Breast epithelium (tissue), 4 donors: ENCODE measurements at places on chromosomes 3 and 15. TPM values are rescaled to one million over a fixed set of nuclear protein-coding genes. Genes with fewer than 3 reads are reported as not detected.

DNA sequence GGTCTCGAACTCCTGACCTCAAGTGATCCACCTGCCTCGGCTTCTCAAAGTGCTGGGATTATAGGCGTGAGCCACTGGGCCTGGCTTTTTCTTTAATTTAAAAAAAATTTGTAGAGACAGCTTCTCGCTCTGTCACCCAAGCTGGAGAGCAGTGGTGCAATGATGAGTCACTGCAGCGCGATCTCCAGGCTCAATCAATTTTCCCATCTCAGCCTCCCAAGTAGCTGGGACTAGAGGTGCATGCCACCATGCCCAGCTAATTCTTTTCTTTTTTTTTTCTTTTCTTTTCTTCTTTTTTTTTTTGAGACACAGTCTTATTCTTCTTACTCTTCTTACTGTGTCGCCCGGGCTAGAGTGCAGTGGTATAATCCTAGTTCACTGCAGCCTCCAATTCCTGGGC lies 19.8 kb downstream of the TUBGCP4 start:
- DNase-seq, result no peak

- DNase-seq, result no peak
These were observed 225.6 kb downstream of the PDZRN3 start for GRCh38 chr3:73399106-73399505.

DNA sequence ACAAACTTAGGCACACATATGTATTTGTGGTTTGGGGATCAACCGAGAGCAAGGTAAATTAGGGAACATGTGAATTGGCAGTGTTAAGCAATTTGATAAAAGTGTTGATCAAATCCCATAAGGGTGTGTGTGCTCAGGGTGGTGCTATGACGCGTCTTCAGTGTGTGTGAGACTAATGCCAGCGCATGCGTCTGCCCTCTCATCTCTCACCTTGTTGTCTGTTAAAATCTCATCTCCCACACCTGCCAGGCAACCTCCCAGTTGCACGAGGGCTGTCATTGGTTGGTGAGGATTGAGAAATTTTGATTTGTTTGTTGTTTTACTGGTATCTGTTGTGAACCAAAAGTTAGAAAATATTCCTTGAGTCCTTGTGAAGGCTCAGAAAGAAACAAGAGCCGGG lies 137.2 kb upstream of the ICE2 start:
- no peak for DNase-seq

Gene CHST13
- 0.29 TPM for total RNA-seq

- no peak for DNase-seq
These were observed 6.0 kb downstream of the HCLS1 start for GRCh38 chr3:121654493-121655385.

DNA sequence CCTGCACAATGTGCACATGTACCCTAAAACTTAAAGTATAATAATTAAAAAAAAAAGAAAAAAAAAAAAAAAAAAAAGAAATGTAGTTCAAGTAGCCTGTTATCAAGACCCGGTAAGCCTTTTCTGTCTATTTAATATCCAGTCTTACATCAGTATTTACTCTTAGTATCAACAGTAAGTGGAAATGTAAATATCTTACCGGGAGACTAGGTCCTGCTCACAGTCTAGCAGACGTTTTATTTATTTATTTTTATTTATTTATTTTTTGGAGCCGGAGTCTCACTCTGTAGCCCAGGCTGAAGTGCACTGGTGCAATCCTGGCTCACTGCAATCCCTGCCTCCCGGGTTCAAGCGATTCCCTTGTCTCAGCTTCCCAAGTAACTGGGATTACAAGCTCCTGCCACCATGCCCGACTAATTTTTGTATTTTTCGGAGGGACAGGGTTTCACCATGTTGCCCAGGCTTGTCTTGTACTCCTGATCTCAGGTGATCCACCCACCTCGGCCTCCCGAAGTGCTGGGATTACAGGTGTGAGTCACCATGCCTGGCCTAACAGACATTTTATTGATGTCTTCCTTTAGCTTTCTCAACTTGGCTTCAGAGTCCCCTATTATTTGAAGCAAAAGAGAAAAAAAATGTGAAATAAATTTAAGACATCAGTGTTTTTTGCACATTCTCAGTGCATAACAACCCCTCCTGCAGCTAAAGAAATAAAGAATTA lies 19.9 kb downstream of the C2CD4B start:
- no peak for DNase-seq

Gene TIMP4
- total RNA-seq, result 170 TPM

Gene CMTM8
- total RNA-seq, result 24.7 TPM

GRCh38 chr15:72940229-72940622 lies 112.0 kb upstream of the NEO1 start:
- no peak for DNase-seq

GRCh38 chr15:57384024-57384423 lies 7.7 kb downstream of the CGNL1 start:
- no peak for DNase-seq

- no peak for DNase-seq
These were observed 17.5 kb upstream of the POC1A start for GRCh38 chr3:52171514-52172261.

Gene ARIH2
- total RNA-seq, result 70.7 TPM

GRCh38 chr15:41004490-41004889 lies 51.2 kb downstream of the CHAC1 start:
- no peak for DNase-seq

DNA sequence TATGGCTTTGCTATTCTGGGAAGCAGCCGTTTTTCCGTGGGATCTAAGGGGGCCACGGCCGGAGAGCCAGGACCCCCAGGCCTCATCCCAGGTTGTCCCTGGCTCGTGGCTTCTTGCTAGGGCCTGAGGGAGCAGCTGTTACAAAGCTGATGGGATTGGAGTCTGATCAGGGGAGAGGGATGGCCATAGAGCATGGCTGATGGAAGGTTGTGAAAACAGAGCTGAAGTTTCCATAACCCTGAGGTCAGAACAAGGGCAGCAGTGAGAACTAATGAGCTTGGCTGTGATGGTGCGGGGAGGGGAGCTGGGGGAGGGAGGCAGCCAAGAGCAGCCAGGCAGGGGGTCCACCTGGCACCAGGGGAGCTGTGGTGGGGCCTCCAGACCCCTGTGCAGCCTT lies 63.0 kb downstream of the LINGO1 start:
- DNase-seq, result no peak

DNA sequence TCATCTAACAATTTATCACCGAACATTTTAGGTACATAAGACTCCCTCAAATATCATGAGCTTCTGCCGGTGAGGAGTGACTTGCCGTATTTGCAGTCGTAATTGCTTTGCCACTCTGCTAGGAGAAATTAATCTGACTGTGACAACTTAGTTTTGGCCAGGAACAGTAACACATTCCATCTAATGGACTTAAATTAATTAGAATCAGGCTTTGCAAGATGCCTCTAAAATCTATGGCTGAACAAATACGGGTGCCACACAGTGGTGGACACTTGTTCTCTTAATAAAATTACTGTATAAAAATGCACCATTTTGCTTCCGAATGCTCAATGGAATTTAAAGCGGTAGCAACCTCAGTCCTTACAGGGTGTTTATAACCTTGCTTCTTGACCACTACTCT lies 27.6 kb upstream of the BDH1 start:
- no peak for DNase-seq

Gene C3orf49
- not detected for total RNA-seq

- no peak for DNase-seq
These were observed 16.2 kb downstream of the CDIN1 start for GRCh38 chr15:36595611-36596010.

Gene ARGFX
- not detected for total RNA-seq

- DNase-seq, result no peak
These were observed 72.7 kb downstream of the MYRIP start for GRCh38 chr3:39882111-39882510.

GRCh38 chr3:60877188-60877587 lies 374.1 kb downstream of the FHIT start:
- no peak for DNase-seq

GRCh38 chr15:81530271-81530691 lies 156.3 kb upstream of the TMC3 start:
- no peak for DNase-seq

Gene CLCN2
- 4.2 TPM for total RNA-seq

Gene TP63
- total RNA-seq, result 20.0 TPM

- peak; percentile 79 for DNase-seq
These were observed 23.2 kb downstream of the RPLP1 start for GRCh38 chr15:69475769-69476358.

Gene IL16
- total RNA-seq, result 20.3 TPM

Gene PRSS50
- not detected for total RNA-seq

DNA sequence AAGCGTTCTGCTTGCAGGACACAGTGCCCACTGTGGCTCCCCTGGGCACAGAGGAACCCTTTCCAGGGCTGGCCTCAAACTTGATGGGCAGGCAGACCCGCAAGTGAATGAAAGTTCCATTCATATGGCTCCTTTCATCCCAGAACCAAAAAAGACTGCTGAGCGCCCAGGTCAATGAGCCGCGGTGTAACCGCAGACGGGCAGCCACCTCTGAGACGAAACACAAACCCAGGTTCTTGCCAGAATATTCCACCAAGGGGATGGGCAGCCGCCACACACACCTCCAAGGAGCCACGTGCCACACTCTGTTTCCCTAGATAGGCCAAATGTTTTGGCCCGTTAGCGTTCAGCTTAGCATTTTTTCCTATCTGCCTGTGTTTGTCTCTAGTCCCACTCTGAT lies 82.8 kb upstream of the IGF1R start:
- no peak for DNase-seq

Gene SYNPR
- not detected for total RNA-seq

Gene UROC1
- total RNA-seq, result not detected

GRCh38 chr3:141278196-141279076 lies 46.8 kb downstream of the PXYLP1 start:
- no peak for DNase-seq

Gene RGMA
- 9.7 TPM for total RNA-seq

GRCh38 chr15:24617646-24618045 lies 57.9 kb upstream of the NPAP1 start:
- DNase-seq, result no peak

GRCh38 chr3:24302396-24302795 lies 192.3 kb downstream of the THRB start:
- DNase-seq, result no peak

GRCh38 chr3:197501496-197501878 lies 54.3 kb downstream of the BDH1 start:
- DNase-seq, result no peak

GRCh38 chr3:10962481-10963036 lies 30.0 kb upstream of the SLC6A1 start:
- DNase-seq, result no peak

- no peak for DNase-seq
These were observed 12.4 kb downstream of the SLCO3A1 start for GRCh38 chr15:91865950-91866349.

GRCh38 chr3:185825639-185826481 lies 1.0 kb upstream of the IGF2BP2 start:
- no peak for DNase-seq

Gene ARRDC4
- 13.9 TPM for total RNA-seq
